Right lung (tissue), 10 donors: ENCODE measurements at places on chromosomes 3 and 15. TPM values are rescaled to one million over a fixed set of nuclear protein-coding genes. Genes with fewer than 3 reads are reported as not detected.

DNA sequence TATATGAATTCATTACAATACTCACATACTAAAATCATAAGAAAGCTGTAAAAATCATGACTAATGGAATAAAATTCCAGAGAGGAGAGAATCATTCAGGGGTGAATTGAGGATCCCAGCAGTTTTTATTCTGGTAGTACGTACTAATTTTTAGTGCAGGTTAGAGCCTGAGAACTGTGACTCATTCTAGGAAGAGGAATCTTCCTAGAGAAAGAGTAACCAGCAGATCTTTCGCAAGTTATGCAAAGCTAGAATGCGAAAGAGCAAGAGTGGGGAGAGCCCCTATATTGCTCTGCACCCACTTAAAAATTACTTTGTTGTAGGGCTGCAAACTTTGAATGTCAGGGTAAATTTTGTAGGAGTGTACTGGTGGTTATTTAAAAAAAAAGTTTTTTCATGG, 303.6 kb upstream of the ARPP21 start:
- no peak for DNase-seq

GRCh38 chr3:186261638-186262037, 100.4 kb downstream of the DGKG start:
- DNase-seq, result no peak

- DNase-seq, result no peak
Measured at GRCh38 chr3:101813817-101814440, 34.9 kb downstream of the NXPE3 start.

The LHFPL4 gene
- 0.05 TPM for polyA plus RNA-seq

The LRRC49 gene
- polyA plus RNA-seq, result 23.6 TPM
